Stimulated activated CD8-positive, alpha-beta memory T cell treated with anti-CD3 and anti-CD28 coated beads, Interleukin-12 subunit alpha, Interleukin-12 subunit beta, amount 100 ng/mL, for 4 hours (primary cell): ENCODE measurements at places on chromosomes 7 and 10.

GRCh38 chr10:101452176-101452575 lies 98.2 kb downstream of the BTRC start:
- no peak for DNase-seq

- DNase-seq, result no peak
These were observed 5.3 kb downstream of the NUDT1 start for GRCh38 chr7:2247141-2247995.

GRCh38 chr7:7911369-7912123 lies 57.0 kb upstream of the GLCCI1 start:
- DNase-seq, result no peak

GRCh38 chr7:101315336-101315735 lies 6.3 kb downstream of the IFT22 start:
- no peak for DNase-seq

DNA sequence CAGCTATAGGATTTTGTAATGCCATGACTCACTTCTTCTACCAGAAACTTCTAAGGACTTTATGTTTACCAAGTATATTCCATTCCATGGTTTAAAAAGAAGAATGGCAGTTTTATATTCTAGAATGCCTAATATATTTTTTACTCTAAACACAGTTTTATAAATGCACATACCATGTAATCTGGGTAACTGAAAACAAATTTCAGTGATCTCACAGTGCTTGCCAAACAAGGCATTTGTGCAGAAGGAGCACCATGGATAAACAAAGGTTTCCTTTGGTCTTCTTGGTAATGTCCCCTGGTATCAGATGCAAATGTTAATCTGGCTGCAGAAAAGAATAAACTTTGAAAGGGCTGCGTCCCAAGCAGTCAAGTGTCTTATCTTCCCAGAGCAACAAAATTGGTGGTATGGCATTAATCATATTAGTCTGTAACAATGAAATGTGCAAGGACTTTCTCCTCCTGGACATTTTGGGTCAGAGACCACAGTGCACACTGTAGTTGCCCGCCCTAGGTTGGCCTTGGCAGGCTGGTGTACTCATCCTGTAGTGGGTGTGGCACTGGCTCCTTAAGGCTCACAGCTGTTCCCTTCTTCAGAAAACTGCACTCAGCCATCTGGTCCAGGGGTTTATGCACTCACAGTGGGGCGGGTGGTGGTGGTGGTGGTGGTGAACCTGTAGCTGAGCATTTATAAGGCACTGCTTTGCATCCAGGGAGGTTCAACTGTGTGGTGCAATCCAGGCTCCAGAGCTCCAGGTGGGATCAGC lies 56.7 kb downstream of the LAMB4 start:
- DNase-seq, result no peak

DNA sequence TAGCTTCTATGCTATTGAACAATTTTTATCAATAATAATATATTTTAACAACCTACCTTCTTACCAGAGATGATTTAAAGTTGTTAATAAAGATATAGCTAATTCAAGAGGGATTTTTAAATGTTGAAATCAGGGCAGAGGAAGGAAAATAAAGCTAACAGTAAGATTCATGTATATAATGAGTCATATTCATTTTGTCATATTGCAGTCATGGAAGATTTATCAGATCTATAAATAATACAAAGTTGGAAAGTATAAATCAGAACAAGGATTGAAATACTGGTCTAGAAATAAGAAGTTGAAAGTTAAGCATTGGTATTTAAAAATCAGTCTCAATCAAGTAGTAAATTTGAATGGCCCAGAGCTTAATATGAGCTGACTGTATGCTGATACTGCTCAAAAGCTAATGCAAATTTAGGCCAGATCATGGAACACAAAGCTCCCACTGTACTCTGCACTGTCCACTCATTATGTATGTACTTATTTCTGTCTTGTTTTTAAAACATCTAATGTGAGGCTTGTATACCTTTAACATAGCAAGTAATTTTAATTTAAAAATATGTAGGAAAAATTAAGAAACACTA lies 196.9 kb downstream of the ZEB1 start:
- no peak for DNase-seq

GRCh38 chr7:51451751-51452476 lies 135.3 kb upstream of the COBL start:
- no peak for DNase-seq

- no peak for DNase-seq
These were observed 268.0 kb downstream of the FRMD4A start for GRCh38 chr10:14062528-14063260.

- DNase-seq, result no peak
These were observed 189.5 kb downstream of the DNAJB6 start for GRCh38 chr7:157526005-157526912.

- no peak for DNase-seq
These were observed 205.5 kb upstream of the CDC14C start for GRCh38 chr7:48718731-48719378.

GRCh38 chr10:73879296-73880173 lies 5.2 kb upstream of the CAMK2G start:
- peak; percentile 85 for DNase-seq

- DNase-seq, result no peak
These were observed 149.1 kb upstream of the PRKCQ start for GRCh38 chr10:6729071-6729774.

DNA sequence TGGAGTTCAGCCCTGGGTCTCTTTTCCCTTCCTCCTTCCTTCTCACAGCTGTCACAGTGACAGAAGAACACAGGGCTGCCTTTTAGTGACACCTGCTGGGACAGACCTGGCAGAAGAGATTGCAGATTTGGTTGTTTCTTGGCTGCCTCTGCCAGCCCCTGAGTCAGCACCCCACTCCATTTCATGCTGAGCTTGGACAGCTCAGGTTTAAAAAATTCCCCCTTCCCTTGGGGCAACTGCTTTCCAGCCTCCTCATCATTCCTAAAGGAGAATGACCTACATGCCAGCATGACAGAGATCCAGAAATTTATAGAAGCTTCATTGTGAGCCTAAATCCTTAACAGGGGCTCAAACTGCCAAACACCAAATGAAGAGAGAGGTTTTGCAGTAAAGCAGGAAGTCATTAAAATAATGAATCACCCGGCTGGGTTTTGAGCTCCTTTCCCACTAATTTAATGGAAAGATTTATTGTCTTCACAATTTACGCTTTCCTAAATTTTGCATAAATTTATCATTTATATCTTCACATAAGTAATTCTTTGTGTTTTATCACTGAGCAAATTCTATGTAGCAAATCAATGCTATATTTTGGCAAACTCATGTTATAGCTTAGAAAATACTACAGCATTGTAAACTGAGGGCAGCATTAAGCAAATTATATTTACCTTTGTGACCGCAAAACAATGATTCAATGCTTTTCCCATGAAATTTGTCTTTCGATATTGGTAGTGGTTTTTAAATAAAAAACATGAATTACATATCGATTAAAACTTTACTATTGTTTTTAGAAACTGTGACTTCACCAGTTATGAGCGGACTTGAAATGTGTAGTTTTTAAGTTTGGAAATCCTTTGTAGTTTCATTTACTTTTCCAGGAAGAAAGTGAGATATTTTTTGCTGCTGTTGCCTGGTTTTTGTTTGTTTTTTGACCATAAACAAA lies 399.5 kb upstream of the ANKRD30A start:
- DNase-seq, result no peak

DNA sequence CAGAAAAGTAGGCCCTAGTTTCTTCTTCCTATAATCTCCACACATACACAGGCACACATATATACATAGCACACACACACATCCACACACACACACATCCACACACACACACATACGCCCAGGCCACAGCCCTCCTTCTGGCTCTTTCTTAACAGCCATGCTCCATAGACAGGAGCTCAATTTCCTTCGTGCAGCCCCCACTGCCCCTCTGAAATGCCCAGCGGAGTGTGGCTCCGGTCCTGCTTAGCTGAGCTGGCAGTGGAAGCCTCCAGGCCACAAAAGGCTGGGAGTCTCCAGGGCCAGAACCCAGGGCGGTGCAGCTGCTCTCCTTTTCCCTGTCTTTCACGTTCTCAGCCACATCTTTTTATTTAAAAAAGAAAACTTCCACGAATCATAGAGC lies 282.9 kb upstream of the IGFBP3 start:
- DNase-seq, result no peak

DNA sequence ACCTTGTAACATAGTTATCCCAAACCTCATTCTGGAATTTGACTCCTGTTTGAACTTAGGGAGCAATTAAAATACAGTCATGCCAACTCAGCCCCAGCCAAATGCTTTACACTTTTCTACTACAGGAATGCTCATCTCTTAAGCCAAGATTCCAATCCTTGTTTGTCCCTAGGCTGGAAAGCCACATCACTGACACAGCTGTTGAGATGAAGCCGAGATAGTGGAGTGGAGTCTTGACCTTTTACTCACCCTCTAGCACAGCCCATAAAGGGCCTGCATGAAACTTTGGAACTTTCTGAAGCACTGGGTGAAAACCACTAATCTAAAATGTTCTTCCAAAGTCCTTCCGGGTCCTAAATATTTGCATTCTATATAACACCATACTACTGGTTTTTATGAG lies 247.3 kb downstream of the ETV1 start:
- DNase-seq, result no peak

- DNase-seq, result no peak
These were observed 356.0 kb upstream of the DPP6 start for GRCh38 chr7:153696242-153696641.

- no peak for DNase-seq
These were observed 88.6 kb downstream of the LYZL1 start for GRCh38 chr10:29377333-29377961.

GRCh38 chr10:124306922-124307371 lies 111.8 kb downstream of the OAT start:
- DNase-seq, result no peak

- DNase-seq, result no peak
These were observed 21.1 kb downstream of the STARD3NL start for GRCh38 chr7:38199154-38199553.

DNA sequence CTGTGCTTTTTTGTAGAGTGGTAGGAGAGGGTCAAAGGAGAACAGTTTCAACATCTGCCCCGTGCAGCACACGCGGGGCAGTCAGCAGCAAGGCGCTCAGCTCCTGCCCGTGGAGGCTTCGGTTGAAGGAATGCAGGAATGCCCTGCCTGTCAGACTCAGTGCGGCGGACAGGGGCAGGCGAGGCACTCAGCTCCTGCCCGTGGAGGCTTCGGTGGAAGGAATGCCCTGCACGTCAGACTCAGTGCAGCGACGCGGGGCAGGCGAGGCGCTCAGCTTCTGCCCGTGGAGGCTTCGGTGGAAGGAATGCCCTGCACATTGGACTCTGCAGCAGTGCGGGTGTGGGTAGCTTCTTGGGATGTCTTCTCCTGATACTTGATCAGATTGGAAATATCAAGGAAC lies 37.0 kb downstream of the PPP2R2D start:
- no peak for DNase-seq

DNA sequence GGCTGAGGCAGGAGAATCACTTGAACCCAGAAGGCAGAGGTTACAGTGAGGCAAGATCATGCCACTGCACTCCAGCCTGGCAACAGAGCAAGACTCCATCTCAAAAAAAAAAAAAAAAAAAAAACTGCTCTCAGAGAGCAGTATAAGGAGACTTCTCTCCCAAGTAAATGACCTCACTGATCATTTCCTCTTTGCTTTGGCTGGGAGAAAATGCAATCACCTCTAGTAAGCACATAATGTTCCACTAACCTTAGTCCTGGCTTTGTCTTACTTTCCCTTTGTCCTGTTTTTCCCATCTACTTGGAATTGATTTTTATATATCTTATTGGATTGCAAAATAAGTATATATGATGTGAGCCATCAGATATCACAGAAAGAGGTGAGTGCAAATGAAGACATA lies 2.5 kb downstream of the SLC25A13 start:
- no peak for DNase-seq

DNA sequence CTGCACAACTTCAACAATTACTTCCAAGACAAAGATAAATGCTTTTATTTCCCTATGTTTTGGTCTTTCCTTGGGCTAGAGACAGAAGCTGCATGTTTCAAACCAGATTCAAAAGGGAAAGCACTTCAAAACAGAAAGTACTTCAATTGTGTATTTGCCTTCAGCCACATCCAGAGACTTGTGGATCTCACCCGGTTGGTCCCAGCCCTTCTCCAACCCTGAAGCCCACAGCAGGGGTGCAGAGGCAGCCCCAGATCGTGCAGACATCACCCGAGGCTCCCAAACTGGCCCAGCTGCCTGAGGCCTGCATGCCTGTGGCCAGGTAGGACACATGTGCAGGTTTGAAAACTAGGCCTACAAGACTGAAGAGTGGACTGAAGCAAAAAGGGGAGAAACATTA lies 80.8 kb downstream of the ALOX5 start:
- no peak for DNase-seq

DNA sequence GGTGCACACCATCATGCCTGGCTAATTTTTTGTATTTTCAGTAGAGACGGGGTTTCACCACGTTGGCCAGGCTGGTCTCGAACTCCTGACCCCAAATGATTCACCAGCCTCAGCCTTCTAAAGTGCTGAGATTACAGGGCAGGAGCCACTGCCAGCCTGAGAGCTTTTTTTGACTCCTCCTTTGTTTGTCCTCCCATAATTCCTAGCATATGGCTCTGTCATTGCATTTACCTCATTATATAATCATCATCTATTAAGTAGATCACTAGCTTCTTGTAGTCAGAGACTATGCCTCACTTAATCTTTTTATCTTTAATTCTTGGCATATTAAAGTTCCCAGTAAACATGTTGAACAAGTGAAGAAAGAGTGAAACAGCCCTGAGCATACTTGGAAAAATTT lies 82.1 kb downstream of the CPEB3 start:
- no peak for DNase-seq

DNA sequence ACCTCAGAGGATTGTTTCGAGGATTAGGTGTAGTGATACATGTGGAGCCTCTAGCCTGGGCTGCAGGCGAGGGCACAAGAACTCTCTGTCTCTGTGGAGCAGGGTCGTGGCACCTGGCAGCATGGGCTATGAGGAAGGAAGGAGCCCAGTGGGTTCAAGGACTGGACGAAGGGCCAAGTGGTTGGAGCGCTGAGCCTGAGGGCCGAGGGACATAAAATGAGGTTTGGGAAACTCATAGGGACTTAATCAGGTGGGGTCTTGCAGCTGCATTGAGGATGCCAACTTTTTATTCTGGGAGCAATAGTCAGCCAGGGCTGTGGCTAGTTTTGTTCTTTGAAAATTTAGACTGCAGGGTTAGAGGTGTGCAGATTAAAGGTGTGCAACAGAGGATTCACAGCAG lies 33.0 kb upstream of the ZNF32 start:
- no peak for DNase-seq
